ENCODE measurements at places on chromosomes 11 and 22. TPM values are rescaled to one million over a fixed set of nuclear protein-coding genes. Genes with fewer than 3 reads are reported as not detected.

- no peak overlapping the region for H3K27ac ChIP-seq
- no peak for DNase-seq
- H3K27me3 ChIP-seq = peaks cover 2% of the 10 kb centered on the region
Observed at GRCh38 chr11:111408789-111409727, 30.0 kb upstream of the POU2AF1 start.

GRCh38 chr11:84720706-84721402 lies 906.3 kb downstream of the DLG2 start:
- H3K27ac ChIP-seq = no peak overlapping the region
- H3K27me3 ChIP-seq = peaks cover 7% of the 10 kb centered on the region
- peak overlapping the region; percentile 46 for H3K4me3 ChIP-seq
- peaks cover 9% of the 10 kb centered on the region for H3K4me1 ChIP-seq

CBLIF gene
- not detected for total RNA-seq

DNA sequence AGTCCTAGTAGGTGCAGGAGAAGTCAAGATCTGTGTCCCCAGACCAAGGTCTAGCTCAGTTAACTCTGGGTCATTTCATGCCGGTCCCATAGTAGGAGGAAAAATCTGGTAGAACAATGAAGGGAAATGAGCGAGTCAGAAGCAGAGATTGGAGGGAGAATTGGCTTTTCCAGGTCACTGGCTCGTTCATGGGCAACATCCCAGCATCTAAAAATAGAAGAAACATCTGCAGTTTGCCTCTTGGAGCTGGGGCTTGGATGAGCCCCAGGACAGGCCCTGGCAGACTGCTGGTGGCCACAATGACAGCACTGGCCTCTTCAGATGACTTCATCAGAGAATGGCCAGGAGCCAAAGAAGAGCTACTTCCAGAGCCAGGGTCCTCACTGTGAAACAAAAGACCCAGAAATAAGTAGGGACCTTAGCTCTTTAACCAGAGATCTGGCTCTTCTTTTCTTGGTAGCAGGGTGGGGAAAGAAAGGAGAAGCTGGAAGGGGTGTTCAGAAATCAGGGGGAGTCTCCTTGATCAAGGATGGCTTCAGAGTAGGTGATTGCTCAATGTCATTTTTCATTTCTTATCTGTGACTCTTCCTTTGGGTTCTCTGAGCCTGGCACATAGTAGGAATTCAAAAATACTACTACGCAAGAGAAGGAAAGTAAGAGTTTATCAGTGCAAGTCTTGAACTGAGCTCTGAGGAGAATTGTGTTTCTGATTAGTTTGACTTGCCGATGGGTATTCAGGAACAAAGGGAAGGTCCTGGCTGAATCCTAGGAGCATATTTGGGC lies 102.6 kb downstream of the TMPRSS5 start:
- H3K4me1 ChIP-seq = peaks cover 6% of the 10 kb centered on the region
- H3K36me3 ChIP-seq = no peaks in the 10 kb centered on the region
- H3K27ac ChIP-seq = no peak overlapping the region
- H3K4me3 ChIP-seq = no peak overlapping the region
- H3K27me3 ChIP-seq = peaks cover 2% of the 10 kb centered on the region

NCAM1 gene
- 87.0 TPM for total RNA-seq

KCNQ1OT1 gene
- 10.8 TPM for total RNA-seq

RIMBP3B gene
- total RNA-seq = 0.18 TPM

SLC22A9 gene
- total RNA-seq = not detected

GRCh38 chr11:102272047-102272824 lies 45.0 kb upstream of the BIRC3 start:
- H3K27me3 ChIP-seq = peaks cover 5% of the 10 kb centered on the region
- H3K36me3 ChIP-seq = no peaks in the 10 kb centered on the region
- H3K4me3 ChIP-seq = no peak overlapping the region
- no peak overlapping the region for H3K27ac ChIP-seq

KRTAP5-9 gene
- total RNA-seq = not detected

DNA sequence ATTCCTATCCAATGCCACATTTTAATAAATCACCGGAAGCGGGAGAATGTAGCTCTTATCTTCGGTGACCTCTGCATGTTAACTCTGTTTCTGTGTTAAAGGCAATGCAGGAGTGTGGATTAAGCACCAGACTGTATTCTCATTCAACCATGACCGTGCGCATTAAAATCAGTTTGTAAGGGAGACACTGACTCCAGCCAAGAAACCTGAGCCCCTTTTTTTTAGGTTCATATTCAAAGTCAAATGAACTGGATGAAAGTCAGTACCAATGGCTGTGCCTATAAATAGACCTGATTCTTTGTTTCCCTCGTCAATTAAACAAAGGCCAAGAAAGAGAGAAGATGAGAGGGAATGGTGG lies 32.2 kb downstream of the C11orf91 start:
- H3K4me1 ChIP-seq = peaks cover 2% of the 10 kb centered on the region
- DNase-seq = peak; percentile 52
- H3K27ac ChIP-seq = no peak overlapping the region
- no peaks in the 10 kb centered on the region for H3K36me3 ChIP-seq
- H3K4me3 ChIP-seq = no peak overlapping the region
- H3K27me3 ChIP-seq = no peaks in the 10 kb centered on the region

CSKMT gene
- 7.6 TPM for total RNA-seq

GRCh38 chr22:29912605-29913398 lies 29.8 kb downstream of the MTMR3 start:
- no peaks in the 10 kb centered on the region for H3K27me3 ChIP-seq
- peaks cover 12% of the 10 kb centered on the region for H3K4me1 ChIP-seq
- H3K27ac ChIP-seq = no peak overlapping the region
- H3K4me3 ChIP-seq = no peak overlapping the region
- DNase-seq = peak; percentile 97

DNA sequence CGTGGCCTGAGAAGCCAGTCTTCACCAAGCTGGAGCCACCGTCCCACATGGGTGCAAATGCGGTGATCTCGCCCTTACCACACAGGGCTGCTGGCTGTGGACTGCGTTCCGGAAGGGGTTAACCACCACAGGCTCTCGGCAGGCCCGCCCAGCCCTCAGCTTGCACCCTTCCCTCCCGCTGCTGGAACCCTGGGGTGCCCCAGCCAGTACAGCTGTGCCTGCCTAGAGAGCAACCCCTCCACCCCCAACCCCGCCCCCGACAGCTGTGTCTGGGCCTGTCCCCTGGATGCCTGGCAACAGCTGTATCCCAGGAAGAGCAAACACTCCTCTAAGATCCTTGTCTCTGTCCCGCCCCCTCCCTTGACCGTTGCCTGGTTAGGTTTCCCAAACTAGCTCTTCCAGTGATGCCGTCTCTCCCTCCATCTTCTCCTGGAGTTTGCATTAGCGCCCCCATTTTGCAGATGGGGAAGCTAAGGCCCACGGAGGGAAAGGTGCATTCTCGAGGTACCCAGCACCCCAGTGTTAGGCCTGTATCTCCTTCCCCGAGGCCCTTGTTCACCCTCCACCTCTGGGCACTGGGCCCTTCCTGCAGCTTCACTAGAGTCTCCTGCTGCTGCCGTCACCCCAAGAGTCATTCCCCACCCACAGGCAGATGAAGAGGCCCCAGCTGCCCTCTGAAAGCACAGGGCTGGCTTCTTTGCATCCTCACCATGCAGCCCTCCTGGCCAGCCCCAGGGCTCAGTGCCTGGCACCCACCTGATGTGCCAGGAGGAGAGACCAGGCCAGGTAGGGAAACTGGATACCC lies 12.6 kb upstream of the COX8A start:
- peak overlapping the region; percentile 86 for H3K27ac ChIP-seq
- H3K27me3 ChIP-seq = no peaks in the 10 kb centered on the region
- peak; percentile 96 for DNase-seq
- H3K4me1 ChIP-seq = peaks cover 24% of the 10 kb centered on the region

- no peak overlapping the region for H3K27ac ChIP-seq
- DNase-seq = no peak
- H3K27me3 ChIP-seq = peaks cover 2% of the 10 kb centered on the region
- no peak overlapping the region for H3K4me3 ChIP-seq
Observed at GRCh38 chr11:131606811-131607335, 236.5 kb downstream of the NTM start.

DNA sequence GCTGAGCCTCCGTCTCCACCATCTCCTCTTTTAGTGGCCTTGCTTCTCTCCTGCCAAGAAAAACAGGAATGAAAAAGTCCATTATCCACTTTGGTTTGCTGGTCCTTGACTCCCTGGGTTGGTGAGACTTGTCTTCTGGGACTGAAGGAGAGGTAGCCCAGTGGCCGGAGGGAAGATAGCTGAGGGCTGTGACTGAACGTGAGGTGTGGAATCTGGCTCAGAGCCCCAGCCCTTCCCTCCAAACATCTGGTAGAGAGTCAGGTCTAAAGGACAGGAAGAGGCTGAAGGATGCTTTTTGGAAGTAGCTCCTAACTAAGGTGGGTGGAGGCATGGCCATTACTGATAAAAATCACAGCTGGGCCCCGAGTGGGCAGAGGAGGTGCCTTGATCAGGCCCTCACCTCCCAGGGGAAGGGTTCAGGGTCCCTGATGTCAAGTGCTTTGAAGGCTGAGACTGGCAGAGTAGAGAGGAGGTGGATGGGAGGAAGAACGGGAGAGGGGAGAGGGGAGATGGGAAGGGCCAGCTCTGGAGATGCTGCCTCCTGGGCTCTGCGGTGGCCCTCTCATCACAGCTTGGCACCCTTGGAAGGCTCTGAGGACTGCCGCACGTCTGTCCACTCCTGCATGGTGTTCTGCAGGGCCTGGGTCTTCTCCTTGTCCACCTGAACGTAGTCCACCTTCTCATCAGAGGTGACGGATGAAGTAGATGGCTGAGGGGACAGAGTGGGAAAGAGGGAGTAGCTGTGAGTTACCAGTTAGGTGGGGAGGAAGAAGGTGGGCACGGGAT lies 30.2 kb downstream of the USP35 start:
- H3K4me3 ChIP-seq = no peak overlapping the region
- no peaks in the 10 kb centered on the region for H3K27me3 ChIP-seq
- H3K36me3 ChIP-seq = peaks cover 87% of the 10 kb centered on the region
- no peak for DNase-seq
- no peaks in the 10 kb centered on the region for H3K4me1 ChIP-seq

MMP8 gene
- total RNA-seq = 0.13 TPM

DNA sequence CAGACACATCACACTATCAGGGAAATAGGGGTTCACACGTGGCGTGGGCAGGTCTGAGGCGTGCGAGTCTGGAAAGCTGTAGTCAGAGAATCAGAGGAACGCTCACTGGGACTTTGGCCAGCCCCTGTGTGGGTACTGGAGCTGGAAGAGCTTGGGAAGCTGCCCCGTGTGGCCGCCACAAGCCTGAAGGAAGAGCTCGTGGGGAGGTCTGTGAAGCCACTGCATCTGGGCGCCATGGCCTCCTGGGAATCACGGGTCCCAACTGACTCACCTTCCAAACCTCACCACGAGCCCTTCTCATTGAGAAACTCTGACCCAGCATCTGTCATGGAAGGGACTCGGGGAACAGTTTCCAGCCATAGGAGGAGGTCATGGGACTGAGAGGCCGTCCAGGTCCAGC lies 5.9 kb upstream of the MRGPRF start:
- peaks cover 10% of the 10 kb centered on the region for H3K27me3 ChIP-seq
- H3K4me1 ChIP-seq = peaks cover 19% of the 10 kb centered on the region
- no peaks in the 10 kb centered on the region for H3K36me3 ChIP-seq
- no peak overlapping the region for H3K27ac ChIP-seq
- no peak overlapping the region for H3K4me3 ChIP-seq

- H3K36me3 ChIP-seq = peaks cover 32% of the 10 kb centered on the region
- H3K27ac ChIP-seq = no peak overlapping the region
- H3K4me3 ChIP-seq = no peak overlapping the region
- no peaks in the 10 kb centered on the region for H3K4me1 ChIP-seq
Observed at GRCh38 chr22:50569896-50570535, 7.3 kb upstream of the SYCE3 start.

- H3K4me3 ChIP-seq = no peak overlapping the region
- peaks cover 5% of the 10 kb centered on the region for H3K27me3 ChIP-seq
- DNase-seq = no peak
- H3K27ac ChIP-seq = no peak overlapping the region
- no peaks in the 10 kb centered on the region for H3K36me3 ChIP-seq
Observed at GRCh38 chr11:45272701-45273100, 13.4 kb downstream of the SYT13 start.

- no peaks in the 10 kb centered on the region for H3K27me3 ChIP-seq
- H3K4me3 ChIP-seq = peak overlapping the region; percentile 71
- H3K27ac ChIP-seq = peak overlapping the region; percentile 93
- peaks cover 61% of the 10 kb centered on the region for H3K4me1 ChIP-seq
- peaks cover 47% of the 10 kb centered on the region for H3K36me3 ChIP-seq
- DNase-seq = peak; percentile 59
Observed at GRCh38 chr11:57323167-57323854, 1.4 kb downstream of the TNKS1BP1 start.

DNA sequence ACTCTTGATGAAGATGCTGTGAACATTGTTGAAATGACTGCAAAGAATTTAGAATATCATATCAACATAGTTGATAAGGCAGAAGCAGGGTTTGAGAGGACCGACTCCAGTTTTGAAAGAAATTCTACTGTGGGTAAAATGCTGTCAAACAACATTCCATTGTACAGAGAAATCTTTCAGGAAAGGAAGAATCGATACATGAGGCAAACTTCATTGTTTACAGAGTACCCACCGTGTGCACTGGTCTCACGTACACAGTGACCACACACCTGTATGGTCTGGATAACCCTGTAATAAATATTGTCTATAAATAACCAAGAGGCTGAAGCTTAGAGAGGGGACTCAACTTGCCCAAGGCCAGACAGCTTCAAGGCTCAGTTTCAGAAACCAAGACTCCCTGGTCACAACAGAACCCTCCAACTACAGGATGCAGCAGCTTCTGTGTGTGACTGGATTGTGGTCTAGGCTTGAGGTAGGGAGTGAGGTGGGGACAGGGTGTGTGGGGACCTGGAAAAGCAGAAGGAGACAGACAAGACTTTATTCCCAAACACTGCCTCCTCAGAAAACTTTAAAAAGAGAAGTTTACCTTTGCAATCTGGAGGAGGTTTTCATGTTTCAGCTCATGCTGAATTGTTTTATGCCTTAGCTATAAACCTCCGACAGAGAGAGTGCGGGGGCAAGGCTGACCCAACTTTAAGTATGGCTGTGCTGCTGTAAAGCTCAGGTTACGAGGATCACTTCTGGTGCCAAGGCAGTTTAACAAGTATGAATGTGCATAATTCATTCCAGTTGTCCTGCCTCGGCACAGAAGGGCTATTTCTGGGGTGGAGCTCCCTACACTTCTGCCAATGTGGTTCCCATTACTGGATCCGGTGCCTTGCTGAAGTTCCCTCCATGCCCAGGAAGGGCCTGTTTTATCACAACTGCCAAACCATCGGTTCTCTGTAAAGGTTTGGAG lies 372.6 kb upstream of the NARS2 start:
- no peak overlapping the region for H3K4me3 ChIP-seq
- no peaks in the 10 kb centered on the region for H3K36me3 ChIP-seq
- no peaks in the 10 kb centered on the region for H3K27me3 ChIP-seq
- peak overlapping the region; percentile 59 for H3K27ac ChIP-seq
- peaks cover 29% of the 10 kb centered on the region for H3K4me1 ChIP-seq

DNA sequence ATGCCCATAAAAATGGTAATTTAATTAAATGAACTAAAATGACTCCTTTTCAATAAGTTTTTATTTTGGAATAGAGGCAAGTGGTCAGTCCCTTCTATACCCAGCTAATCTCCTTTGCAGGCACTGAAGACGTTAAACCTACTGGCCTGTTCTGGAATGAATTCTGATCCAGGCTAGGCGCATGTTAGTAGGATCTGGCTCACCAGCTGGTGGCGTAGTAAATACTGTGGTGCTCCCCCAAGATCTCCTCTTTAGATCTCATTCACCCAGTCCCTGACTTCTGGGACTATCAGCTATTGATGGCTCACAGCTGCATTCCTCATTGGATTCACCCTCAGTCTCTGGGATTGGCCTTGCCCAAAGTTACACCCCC lies 173.7 kb upstream of the DDI1 start:
- H3K4me3 ChIP-seq = no peak overlapping the region
- no peaks in the 10 kb centered on the region for H3K27me3 ChIP-seq
- H3K4me1 ChIP-seq = no peaks in the 10 kb centered on the region
- no peaks in the 10 kb centered on the region for H3K36me3 ChIP-seq
- no peak for DNase-seq
- no peak overlapping the region for H3K27ac ChIP-seq

Measured in muscle of leg (tissue), 16 donors.